ENCODE measurements at places on chromosomes 6 and 20.

DNA sequence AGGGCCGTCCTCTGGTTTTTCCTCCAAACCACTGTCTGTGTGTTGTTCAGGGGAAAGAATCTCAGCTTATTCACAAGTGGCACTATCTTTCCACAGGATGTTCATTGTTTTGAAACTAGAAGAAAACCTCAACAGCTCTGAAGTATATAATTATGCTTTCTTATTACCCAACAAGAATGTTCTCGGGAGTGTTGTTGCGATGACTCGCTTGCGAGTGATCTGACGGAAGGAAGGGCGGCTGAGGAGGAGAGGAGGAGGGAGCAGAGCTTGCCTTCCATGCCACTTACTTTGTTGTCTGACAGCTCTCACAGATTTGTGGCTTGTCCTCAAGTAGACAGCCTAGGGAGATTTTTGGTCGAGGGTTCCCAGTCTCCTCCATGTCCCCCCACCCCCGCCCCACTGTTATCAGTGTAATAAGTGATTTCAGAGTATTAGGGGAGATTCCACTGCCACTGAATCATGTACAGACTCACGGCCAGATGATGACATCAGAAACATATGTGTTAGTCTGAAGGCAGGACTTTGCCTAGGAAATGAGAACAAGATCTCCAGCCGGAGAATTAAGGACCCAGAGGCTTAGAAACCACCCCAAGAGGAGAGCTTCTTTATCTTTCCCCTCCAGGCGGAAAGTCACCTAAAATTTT is 80.7 kb upstream of the CCN6 start:
- DNase-seq, result peak; percentile 61

- DNase-seq, result no peak
Observed at GRCh38 chr6:54617730-54618129, 228.8 kb upstream of the FAM83B start.

- no peak for DNase-seq
Observed at GRCh38 chr6:25898289-25898977, 24.4 kb upstream of the SLC17A3 start.

DNA sequence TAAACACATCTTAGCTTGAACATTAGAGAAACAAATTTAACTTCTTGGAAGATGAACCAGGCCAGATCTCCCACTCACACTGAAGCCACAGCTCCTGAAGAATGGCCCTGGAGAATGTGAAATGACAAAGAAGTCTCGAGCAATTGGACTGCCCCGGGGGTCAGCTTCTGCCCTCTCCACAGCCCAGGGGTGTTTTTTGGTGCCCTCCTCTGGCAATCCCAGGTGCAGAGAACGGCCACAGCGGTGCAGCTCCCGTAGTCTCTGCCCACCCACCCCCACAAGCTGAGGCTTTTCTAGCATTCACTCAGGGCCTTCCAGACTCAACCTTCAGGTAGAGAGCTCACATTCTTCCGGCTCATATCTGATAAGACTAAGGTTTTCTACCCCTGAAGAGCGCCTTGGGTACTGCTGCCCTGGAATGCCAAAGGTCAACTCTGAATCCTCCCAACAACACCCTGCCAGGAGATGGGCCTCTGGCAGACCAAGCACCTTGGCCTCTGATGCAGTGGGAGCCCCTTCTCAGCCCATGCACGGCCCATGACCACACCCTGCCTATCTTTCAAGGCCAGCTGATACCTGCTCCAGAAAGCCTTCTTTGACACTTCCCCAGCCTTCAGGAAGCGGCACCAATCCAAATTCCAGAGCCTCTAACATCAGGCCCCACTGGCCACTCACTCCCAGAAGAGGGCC is 208.3 kb downstream of the SYNDIG1 start:
- no peak for DNase-seq

DNA sequence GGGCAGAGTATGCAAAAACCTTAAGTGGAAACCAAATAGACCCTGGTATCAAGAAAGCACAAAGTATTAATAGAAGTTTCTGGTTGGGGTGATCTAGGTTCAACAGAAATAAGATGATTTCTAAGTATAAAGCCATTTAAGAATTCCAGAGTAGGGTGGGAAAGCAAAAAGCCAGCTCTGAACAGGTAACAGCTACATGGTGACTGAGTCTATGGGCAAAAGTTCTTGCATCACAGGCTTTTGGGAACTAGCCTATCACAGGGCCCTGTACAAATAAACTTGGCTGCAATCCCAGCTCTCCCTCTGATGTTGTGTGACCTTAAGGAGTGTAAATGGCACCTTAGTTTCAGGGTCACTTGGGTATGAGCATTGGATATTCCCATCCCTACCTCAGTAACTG is 5.5 kb downstream of the TCF19 start:
- DNase-seq, result no peak

GRCh38 chr20:57493091-57493615 is 31.8 kb downstream of the CTCFL start:
- no peak for DNase-seq

GRCh38 chr6:119109654-119110325 is 31.3 kb upstream of the FAM184A start:
- DNase-seq, result no peak

DNA sequence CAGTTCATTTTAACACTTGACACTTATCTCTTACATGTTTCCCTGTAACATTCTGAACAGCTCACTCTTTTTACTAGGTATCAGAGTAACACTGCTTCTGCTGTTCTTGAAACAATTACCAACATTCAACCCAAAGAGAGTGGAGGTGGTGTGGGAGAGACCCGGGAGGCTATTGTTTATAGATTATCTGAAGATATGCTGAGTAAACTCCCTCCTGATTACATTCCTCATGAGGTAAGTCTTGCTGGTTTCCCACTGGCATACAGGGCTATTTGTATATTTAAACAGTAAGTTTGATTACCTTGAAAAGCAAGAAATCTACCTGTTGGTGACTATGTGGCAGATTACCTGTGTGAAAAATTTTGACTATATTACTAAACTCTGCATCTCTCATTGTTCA is 39.8 kb upstream of the GLP1R start:
- DNase-seq, result no peak

Measured in T-helper 1 cell (primary cell).